Right lung (tissue), 10 donors: ENCODE measurements at places on chromosomes 13 and 19. TPM values are rescaled to one million over a fixed set of nuclear protein-coding genes. Genes with fewer than 3 reads are reported as not detected.

GRCh38 chr13:29402166-29402636 lies 193.3 kb downstream of the SLC7A1 start:
- peak; percentile 21 for DNase-seq

DNA sequence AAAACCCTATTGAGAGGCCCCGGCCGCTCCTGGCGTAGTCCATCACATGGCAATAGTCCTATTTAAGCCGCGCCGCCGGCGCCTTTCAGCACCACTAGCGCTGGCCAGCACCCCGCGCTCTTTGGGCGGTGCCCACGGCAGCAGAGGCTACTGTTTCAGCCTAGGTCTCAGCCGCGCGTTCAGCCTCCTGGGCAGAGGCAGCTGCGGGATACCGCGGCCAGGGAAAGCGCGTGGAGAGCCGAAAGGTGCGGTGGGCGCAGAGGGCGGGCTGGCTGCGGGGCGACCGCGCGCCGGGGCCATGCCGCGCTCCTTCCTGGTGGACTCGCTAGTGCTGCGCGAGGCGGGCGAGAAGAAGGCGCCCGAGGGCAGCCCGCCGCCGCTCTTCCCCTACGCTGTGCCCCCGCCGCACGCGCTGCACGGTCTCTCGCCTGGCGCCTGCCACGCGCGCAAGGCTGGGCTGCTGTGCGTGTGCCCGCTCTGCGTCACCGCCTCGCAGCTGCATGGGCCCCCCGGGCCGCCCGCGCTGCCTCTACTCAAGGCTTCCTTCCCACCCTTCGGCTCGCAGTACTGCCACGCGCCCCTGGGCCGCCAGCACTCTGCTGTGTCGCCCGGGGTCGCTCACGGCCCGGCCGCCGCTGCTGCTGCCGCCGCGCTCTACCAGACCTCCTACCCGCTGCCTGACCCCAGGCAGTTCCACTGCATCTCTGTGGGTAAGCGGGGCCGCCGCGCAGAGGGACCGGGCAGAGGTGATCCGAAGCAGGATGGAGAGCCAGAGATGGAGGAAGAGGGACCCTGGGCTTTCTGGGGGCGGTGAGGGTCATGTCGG lies at the start of gene GSX1:
TSS of gene GSX1 (plus strand) at position 91 of the 826 bp plus-strand sequence. CDS start at position 299, 208 bp downstream.
- DNase-seq = peak; percentile 77

GRCh38 chr13:101552286-101552685 lies 99.8 kb downstream of the ITGBL1 start:
- DNase-seq = no peak

The LSR gene
- polyA plus RNA-seq = 70.7 TPM

The ZNF548 gene
- polyA plus RNA-seq = 25.4 TPM
